Glutamatergic neuron (in vitro differentiated cells): ENCODE measurements at places on chromosomes 12 and 14. TPM values are rescaled to one million over a fixed set of nuclear protein-coding genes. Genes with fewer than 3 reads are reported as not detected.

DNA sequence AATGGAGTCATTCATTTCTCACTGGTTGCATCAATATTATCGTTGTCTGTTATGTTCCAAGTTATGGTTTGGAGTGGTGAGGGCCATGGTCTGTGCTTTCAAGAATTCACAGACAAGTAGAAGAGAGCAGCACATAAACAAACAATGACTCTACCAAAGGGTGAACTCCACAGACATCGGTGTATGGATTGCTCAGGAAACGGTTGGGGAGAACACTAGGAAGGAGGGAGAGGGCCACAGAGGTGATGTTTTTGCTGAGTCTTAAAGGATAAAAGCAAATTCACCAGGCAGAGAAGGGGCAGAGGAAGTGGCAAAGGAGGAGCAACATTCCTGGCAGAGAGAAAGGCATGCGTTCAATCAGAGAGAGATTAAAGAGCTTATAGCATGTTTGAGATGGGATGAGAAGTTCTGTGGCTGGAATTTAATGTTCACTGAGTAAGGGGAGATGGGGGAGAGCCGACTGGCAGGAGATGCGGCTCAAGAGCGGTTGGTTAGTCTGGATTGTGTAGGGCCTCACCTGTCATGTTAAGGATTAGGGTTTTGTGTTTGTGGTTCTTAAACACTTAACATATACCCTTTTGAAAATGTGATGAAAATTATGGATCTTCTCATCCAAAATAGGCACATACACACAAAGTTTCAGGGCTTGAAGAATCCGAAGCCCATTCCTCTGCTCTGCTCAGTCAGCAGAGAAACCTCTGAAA, 42.3 kb upstream of the FRMD6 start:
- no peak for DNase-seq

GRCh38 chr12:46486588-46486987, 114.0 kb upstream of the SLC38A2 start:
- no peak for DNase-seq

Gene CISTR
- total RNA-seq, result not detected

Gene HNF1A
- total RNA-seq, result not detected

DNA sequence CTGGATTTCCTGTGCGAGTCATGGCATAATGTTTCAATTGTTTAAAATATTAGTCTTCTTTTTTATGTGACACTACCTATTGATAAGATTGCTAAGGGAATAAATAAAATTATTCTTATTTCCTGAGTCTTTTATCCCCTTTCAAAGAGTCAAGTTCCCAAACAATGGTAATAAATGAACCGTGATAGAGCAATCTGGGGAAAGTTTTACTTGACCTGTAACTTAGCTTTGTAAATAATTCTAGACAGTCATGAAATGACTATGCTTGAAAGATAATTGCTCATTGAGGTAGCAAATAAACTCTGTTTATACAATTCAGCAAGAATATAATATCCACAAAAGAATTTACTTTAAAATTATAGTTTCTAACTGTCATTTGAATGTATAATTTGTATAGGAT, 82.1 kb downstream of the TSPAN8 start:
- DNase-seq, result no peak

DNA sequence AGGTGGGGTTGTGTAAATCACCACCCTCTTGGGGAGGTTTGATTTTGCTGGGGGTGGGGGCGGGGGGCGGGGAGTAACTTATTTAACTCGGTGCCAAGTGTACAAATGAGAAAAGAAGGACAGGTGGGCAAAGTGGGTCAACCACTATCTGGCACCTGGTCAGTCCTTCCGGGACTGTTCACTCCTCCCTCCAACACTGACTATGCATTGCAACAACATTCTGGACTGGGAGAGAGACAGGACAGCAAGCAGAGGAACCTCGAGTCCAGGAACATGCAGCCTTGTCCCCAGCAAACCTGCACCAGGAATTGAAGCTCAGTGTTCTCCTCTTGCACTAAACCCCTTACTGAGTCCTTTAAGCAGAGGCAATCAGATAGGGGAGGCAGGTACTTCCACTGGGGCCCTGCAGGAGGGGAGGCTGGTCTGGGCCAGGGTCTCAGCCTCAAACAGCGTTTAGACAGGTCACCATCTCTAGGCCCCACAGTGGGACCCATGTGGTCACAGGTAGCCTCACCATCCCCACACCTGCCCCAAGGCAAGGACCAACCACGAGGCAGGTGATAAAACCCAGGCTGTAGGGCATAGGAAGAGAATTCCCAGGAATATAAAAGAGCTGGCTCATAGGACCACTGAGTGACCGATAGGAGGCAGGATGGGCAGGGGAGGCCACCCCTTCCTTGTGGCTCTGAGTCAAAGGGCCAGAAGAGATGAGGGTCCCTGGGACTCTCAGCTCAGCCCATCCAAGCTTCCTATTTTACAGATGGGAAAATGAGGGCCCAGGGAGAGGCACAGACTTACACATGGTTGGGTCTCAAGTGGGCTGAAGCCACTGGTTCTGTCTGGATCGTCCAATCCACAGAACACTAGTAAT, 9.8 kb downstream of the CCDC85C start:
- no peak for DNase-seq

DNA sequence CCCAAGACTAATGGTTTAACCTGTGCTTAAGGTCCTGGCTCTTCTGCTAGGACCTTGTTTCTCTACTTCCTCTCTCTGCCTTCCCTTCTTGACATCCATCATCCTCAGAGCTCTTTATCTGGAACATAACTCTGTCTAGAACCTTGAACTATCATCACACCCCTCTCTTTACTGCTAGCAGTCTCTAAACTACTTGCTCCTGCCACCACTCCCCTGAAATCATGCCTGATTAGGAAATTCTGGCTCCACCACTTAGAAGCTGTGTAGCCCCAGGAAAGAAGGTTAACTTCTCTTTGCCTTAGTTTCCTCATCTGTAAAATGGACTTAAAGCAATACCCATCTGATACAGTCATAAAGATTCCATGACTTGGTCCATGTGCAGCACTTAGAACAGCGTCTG, 9.1 kb downstream of the SLC38A1 start:
- no peak for DNase-seq

DNA sequence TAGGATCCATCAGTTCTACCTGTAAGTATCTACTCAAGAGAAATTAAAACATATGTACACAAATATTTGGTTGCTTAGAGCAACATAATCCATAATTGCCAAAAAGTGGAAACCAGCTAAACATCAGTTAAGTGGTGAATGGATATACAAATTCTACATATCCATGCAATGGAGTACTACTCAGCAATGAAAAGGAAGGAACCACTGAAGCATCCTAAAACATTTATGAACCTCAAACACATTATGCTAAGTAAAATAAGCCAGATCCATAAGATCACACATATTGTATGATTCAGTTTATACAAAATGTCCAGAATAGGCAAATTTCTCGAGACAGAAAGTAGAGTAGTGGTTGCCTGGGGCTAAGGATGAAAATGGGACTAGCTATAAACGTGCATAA, 8.4 kb upstream of the ARHGAP5 start:
- no peak for DNase-seq

- DNase-seq, result no peak
Observed at GRCh38 chr14:73246387-73247150, 9.3 kb downstream of the PAPLN start.

Gene TSHR
- 0.74 TPM for total RNA-seq

Gene RNASE1
- not detected for total RNA-seq

Gene NGB
- total RNA-seq, result 0.22 TPM

GRCh38 chr14:49999146-49999761, 106.4 kb downstream of the ARF6 start:
- DNase-seq, result no peak

DNA sequence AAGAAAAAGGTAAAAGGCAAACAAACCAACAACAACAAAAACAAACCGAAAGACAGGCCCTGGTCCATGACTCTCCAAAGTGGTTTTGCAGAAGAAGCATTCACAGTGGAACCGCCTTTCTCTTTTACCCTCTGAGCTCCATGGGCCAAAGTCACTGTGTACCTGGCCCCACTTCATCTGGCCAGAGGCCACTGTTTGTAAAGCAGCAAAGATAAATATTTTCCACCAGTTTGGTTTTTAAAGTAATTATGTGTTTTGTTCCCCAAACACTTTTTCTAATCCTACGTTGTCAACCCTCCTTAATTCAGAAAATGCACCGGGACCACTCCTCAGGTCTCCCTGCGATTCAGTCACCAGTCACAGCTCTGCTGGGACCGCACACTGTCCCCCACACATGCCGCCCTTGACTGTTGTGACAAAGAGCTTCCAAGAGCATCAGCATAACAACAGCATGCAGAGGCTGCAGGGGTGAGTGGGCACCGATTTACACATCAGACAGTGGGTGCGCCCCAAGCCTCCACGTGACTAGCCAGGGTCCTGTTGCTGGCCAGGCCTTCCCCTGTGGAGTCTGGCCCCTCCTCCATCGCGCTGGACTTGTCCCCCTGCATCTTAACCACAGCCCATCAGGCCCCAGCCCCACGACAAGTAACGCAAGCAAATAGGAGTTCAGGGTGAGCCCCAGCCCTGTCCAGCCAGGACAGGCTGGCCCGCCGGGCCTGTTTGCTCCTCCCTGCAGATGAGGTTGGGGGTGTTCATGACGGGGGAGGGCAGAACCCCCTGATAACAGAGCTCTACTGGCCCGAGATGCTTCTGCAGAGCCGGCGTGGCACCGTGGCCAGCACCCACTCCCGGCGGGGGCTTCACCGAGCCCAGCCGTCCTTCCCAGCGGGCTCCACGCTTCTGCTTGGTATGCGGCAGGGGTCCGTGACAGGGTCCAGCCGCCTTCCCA, 65.2 kb upstream of the DIO3 start:
- DNase-seq, result peak; percentile 24

DNA sequence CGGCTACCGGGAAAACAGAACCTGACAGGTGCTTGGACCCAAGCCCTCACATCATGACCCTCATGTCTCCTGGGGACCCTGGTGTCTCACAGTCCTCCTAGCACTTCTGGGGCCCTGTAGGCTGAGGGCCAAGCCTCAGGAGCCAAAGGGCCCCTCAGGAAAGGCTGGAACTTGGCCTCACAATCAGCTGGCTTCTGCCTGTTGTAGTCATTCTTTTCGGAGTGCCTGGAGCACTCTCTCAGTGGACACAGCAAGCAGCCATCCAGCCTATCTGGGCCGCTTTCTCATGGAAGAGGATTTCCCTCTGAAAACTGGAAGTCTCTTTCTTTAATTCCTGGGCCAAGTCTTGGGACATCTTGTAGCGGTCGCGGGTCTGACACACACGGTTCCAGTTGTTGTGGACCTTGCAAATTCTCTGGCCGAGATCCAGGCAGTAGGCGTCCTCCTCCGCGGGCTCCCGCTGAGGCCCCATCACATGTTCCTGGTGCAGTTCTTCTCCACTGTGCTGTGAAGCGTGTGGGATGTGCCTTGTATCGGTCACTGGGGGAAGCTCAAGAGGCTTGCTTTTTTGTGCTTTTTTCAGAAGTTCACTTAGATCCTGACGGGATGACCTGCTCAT, 169.3 kb downstream of the EMP1 start:
- no peak for DNase-seq

Gene KLRB1
- not detected for total RNA-seq

GRCh38 chr12:125314051-125314755, 249.0 kb downstream of the AACS start:
- DNase-seq, result no peak
